ENCODE measurements at places on chromosomes 5 and 9.

DNA sequence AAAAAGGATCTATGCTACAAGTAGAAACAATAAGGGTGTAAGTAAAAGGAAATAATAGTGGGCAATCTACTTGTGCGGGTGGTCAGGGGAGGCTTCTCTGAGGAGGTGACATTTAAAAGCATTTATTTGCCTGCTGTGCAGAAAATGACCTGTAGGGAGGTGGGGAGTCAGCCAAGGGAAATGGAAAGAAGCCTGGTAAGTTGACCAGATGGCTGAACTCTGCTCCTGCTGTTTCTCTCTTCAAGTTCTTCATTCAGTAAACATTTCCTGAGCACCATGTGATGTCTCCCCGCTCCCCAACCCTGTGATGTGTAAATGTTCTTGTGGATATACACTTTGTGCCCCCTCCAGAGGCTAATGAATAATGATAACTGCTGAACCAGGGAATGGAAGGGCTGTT is 9.9 kb upstream of the SPIN1 start:
- no peak for DNase-seq

DNA sequence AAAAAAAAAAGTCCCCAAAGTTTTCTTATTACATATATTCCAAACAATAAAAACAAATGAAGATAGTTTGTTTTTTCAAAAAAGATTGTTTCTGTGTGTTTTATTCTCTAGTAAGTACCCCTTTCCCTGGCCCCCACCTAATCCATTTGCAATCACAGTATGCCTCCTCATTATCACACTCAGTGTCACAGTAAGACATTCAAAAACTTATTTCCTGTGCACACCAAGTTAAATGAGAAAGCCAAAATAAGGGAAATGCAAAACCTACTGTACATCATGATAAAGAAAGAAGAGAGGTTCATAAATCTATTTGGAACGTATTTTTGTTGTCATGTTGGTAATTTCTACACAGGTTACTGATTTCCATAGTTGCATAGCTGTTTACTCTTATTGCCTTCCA is 62.3 kb downstream of the ST8SIA4 start:
- no peak for DNase-seq

GRCh38 chr9:28620661-28621060 is 1047.4 kb upstream of the C9orf72 start:
- DNase-seq = no peak

DNA sequence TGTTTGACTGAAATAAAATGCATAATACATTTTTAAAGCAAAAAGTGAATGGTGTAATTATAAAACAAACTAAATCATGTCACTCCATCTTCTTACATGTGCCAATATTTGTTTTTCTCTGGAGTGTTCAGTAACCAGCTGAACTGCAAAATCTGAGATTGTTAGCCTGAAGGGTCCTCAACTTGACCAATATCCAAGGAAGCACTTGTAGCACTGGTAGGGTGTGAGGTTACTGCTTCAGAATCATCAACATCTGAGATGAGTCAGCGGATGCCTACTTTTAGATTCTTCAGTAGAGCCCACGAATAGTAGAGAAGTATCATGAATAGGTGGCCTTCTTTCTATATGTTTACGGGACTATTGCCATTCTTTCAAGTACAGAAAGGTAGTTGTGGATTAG is 226.7 kb downstream of the TLE4 start:
- no peak for DNase-seq

- no peak for DNase-seq
These were observed 612.0 kb upstream of the CLINT1 start for GRCh38 chr5:158470764-158471534.

GRCh38 chr5:178793151-178793550 is 62.7 kb upstream of the ZNF354A start:
- DNase-seq = no peak

Measured in urinary bladder (tissue), 4 donors.